SJSA1 (cell line): ENCODE measurements at places on chromosomes 5 and 9. TPM values are rescaled to one million over a fixed set of nuclear protein-coding genes. Genes with fewer than 3 reads are reported as not detected.

- DNase-seq = no peak
- no peak overlapping the region for H3K27ac ChIP-seq
- H3K4me1 ChIP-seq = no peaks in the 10 kb centered on the region
Measured at GRCh38 chr5:97797994-97798451, 615.0 kb upstream of the RIOK2 start.

GRCh38 chr9:114178756-114179450, 23.6 kb downstream of the COL27A1 start:
- H3K4me1 ChIP-seq = peaks cover 27% of the 10 kb centered on the region
- no peaks in the 10 kb centered on the region for H3K36me3 ChIP-seq
- H3K27me3 ChIP-seq = no peaks in the 10 kb centered on the region
- no peak overlapping the region for H3K4me3 ChIP-seq
- DNase-seq = no peak

DNA sequence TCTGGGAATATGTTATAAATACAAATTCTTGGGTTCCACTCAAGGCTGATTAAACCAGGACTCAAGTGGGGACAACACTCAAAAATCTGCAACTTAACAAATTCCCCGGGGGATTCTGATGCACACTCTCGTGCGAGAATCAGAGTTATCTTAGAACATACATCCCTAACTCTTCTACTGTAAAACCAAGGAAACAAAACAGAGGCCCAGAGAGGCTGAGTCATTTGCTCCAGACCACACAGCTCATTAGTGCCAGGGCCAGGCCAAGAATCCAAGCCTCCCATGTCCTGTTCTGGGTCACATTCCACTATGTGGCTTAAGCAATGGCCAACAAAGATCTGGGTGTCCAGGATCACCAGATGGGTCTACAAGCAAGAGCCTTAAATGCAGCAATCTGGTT, 166.0 kb downstream of the ADAMTS12 start:
- no peak for DNase-seq
- H3K36me3 ChIP-seq = no peaks in the 10 kb centered on the region

GRCh38 chr9:86766912-86767311, 180.4 kb downstream of the GAS1 start:
- no peaks in the 10 kb centered on the region for H3K27me3 ChIP-seq
- H3K4me3 ChIP-seq = no peak overlapping the region
- H3K36me3 ChIP-seq = no peaks in the 10 kb centered on the region
- H3K27ac ChIP-seq = no peak overlapping the region

LVRN gene
- 0.74 TPM in 1 of 2 replicates, not detected in the other for total RNA-seq

DNA sequence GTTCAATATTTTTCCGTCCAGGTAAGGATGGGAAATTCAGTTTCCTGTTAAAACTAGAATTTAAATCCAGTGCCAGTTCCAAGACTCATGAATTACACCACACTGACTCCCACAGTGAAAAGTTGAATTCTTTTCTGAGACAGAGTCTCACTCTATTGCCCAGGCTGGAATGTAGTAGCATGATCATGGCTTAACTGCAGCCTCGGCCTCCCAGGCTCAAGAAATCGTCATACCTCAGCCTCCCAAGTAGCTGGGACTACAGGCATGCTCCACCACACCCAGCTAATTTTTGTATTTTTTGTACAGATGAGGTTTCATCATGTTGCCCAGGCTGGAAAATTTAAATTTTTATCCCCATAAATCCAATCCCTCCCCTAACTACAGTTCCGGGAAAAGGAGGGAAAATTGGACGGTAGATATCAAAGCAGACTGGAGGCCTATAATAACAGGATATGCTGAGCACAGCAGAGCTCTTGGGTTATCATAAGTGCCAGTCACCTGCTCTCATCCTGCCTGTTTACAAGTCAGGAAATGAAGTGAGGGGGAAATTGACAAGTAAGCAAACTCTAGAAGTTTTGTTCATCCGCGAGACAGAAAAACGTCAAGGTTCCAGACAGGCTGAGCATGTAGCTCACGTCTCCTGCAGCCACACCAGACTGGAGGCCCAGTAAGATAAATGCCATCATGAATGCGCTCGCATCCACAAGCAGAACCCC, 105.7 kb downstream of the UGCG start:
- peak overlapping the region; percentile 77 for H3K27ac ChIP-seq
- H3K4me1 ChIP-seq = peaks cover 12% of the 10 kb centered on the region
- H3K36me3 ChIP-seq = no peaks in the 10 kb centered on the region
- no peaks in the 10 kb centered on the region for H3K27me3 ChIP-seq

TAL2 gene
- total RNA-seq = not detected in 2 replicates

GRCh38 chr9:23717505-23717904, 108.5 kb downstream of the ELAVL2 start:
- H3K4me3 ChIP-seq = no peak overlapping the region
- H3K36me3 ChIP-seq = no peaks in the 10 kb centered on the region
- no peaks in the 10 kb centered on the region for H3K27me3 ChIP-seq
- no peak for DNase-seq

SLC23A1 gene
- total RNA-seq = not detected in 2 replicates

DNA sequence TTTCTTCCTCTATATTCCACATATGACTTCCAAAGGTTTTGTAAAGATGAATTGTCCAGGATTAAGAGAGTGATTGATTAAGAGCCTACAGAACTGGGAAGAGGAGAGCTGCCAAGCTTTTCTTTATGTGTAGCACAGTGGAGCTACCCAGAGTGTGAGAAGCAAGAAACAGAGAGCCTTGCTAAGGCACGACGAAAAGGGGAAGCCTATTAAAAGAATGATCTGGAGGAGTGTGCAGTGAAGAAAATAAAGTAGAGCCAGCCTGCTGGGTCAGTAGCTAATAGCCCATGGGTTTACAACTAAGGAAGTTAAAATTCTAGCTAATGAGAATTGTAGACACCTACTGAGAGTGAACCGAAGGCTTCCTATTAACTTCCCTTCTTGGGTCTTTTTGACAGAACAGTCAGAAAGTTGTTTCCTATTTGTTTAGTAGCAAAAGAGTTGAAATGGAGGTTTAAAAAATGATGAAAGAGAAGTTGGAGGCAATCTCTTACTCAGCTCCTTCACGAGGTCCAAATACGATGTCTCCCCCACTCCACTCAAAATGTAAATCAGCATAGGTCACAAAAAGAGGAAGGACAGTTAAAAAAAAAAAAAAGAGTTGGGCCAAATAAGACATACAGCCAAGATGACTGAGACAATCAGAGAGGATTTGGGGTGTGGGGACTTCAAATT, 957 bp upstream of the PRR16 start:
- H3K27ac ChIP-seq = no peak overlapping the region
- H3K4me3 ChIP-seq = no peak overlapping the region
- no peak for DNase-seq

LMX1B gene
- total RNA-seq = not detected in 2 replicates

IL3 gene
- total RNA-seq = not detected in 2 replicates

DNA sequence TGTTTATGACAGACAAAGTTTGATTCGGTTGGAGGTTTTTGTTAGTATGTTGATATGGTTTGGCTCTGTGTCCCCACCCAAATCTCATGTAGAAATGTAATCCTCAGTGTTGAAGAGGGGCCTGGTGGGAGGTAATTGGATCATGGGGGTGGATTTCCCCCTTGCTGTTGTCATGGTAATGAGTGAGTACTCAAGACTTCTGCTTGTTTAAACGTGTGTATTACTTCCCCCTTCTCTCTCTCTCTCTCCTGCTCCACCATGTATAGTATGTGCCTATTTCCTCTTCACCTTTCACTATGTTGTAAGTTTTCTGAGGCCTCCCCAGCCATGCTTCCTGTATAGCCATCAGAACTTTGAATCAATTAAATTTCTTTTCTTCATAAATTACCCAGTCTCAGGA, 415.1 kb downstream of the HCN1 start:
- no peak for DNase-seq
- H3K27me3 ChIP-seq = no peaks in the 10 kb centered on the region
- no peak overlapping the region for H3K27ac ChIP-seq
- H3K4me1 ChIP-seq = no peaks in the 10 kb centered on the region

DNA sequence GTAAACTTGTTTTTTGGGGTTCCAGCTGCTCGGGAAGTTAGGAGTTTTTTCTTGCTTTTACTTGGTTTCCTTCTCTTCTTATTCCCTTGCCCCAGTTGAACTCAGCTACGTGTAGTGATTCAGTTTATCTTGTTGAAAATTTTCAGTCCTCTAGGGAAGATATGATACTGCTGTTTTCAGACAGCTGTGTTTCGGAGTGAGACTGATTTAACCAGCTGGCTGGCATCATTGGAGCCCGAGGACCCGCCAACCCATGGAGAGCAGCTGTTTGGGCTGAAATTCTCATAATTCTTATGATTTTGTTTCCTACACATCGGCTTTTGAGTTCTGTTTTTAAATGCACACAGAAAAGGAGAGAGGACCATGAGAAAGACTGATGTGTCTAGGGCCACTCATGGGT, 271.5 kb downstream of the NR3C1 start:
- no peak overlapping the region for H3K27ac ChIP-seq
- no peak for DNase-seq
- H3K36me3 ChIP-seq = no peaks in the 10 kb centered on the region; the same call in 1 of the 2 replicates
- peaks cover 10% of the 10 kb centered on the region for H3K4me1 ChIP-seq
